ENCODE measurements at places on chromosomes 5 and 9.
A peak's percentile ranks its signal among the peaks of the same experiment; 100 is the strongest.

DNA sequence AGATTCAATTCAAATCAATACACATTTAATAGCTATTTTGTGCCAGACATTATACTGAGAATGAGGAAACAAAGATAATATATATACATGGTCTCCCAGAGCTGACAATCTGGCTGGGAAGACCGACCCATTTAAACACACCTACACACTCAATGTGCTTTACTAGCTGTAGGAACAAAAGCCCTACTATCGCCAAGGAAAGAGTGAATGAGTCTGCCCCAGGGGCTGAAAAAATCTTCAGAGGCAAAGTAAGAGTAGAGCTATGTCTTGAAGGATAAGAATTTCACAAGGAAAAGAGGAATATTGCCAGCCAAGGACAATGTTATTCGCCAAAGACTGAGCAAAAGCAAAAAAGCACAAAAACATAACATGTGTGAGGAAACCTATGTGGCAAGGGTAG lies 6.6 kb downstream of the PFDN1 start:
- no peak for DNase-seq

GRCh38 chr5:9787861-9788600 lies 157.9 kb upstream of the TAS2R1 start:
- peak; percentile 67 for DNase-seq

DNA sequence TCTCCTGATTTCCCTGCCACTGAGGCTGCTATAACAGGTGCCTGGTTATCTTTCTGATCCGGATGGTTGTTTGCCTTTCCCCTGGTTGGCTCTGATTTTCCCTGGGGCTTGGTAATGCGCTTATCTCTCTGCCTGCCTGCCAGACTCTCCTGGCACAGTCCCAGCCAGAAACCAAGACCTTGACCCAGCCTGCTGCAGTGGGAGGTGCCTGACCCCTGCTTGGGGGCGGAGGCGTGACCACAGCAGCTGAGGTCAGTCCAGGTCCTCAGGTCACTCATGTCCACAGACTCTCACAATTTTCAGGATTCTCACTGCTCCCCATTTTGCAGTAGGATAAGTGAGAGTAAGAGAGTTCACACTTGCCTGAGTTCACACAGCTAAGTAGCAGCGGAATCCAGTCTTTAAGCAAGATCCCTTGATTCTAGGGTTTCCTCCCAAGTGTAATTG lies 24.4 kb upstream of the SYNPO start:
- DNase-seq, result peak; percentile 83

DNA sequence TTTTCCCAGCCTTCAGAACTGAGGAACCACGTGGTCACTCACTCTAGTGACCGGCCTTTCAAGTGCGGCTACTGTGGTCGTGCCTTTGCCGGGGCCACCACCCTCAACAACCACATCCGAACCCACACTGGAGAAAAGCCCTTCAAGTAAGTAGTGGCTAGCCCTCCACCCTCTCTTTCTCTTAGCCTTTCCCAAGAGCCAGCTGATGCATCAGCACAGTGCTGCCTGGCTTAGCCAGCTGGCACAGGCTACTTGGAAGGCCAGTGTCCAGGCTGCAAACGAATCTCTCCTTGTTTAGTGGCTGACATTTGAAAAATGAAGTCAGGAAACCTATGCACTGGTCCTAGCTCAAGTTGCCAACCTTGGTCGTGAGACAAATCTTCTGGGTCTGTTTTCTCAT lies 91.1 kb downstream of the PRDM6 start:
- no peak for DNase-seq

- no peak for DNase-seq
These were observed 615.5 kb downstream of the RAB3C start for GRCh38 chr5:59198365-59198764.

- DNase-seq, result no peak
These were observed 250.8 kb upstream of the FBXL7 start for GRCh38 chr5:15249152-15249551.

- DNase-seq, result peak; percentile 25
These were observed 300.1 kb downstream of the ASTN2 start for GRCh38 chr9:117114768-117115167.

DNA sequence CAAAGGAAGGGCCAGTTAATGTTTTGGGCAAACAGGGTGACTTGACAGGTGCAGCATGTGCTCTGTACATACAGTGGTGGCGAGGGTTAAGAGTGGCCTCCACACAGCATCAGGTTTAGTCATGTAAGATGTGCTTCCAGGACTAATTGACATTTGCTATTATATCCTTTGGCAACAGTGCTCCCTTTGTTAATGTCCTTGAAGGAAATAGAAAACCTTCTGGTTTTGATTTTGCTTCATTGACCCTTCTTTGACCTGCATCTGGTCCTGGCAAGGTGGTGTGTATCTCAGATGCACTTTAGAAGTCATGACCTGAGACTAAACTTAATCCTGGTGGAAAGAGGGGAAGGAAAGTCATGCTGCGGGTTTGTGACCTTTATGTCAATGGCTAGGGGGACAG lies 440.0 kb downstream of the ENC1 start:
- peak; percentile 86 for DNase-seq

DNA sequence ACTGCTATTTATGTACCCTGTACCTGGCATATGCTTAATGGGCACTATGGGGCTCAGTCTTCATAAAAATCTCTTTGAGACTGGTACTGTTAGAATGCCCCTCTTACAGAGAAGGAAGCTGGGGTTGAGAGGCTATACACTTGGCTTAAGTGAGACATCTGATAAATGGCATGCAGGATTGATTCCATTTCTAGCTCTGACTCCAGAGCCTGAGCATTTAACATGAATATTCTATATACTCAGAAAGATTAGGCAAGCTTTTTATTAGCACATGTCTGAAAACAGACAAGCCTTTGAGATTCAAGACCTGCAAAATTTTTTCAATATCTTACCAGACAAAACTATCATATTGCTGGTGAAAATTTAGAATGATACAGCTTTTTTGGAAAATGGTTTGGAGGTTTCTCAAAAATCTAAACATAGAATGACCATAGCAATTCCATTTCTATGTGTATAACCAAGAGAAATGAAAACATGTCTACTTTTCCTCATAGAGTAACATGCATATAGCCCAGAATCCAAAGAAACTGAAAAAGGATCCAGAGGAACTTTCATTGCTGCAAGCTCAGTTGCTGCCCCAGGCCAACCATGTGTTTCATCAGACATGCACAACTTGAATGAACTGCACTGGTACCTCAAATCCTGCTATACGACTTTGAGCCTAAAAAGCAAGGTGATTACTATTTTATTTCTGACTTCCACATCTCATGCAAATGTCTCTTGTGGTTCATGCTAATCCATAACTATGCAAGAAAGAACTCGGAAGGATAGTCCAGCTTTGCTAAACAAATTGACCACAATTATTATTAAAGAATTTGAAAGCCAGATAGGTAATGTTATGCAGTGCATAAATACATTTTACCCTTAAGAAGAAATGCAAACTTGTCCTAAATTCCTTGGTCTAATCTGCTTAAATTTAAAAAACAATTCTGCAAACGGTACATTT lies 389.0 kb upstream of the GRIA1 start:
- DNase-seq, result no peak

GRCh38 chr9:93979721-93980120 lies 24.6 kb upstream of the BARX1 start:
- no peak for DNase-seq

DNA sequence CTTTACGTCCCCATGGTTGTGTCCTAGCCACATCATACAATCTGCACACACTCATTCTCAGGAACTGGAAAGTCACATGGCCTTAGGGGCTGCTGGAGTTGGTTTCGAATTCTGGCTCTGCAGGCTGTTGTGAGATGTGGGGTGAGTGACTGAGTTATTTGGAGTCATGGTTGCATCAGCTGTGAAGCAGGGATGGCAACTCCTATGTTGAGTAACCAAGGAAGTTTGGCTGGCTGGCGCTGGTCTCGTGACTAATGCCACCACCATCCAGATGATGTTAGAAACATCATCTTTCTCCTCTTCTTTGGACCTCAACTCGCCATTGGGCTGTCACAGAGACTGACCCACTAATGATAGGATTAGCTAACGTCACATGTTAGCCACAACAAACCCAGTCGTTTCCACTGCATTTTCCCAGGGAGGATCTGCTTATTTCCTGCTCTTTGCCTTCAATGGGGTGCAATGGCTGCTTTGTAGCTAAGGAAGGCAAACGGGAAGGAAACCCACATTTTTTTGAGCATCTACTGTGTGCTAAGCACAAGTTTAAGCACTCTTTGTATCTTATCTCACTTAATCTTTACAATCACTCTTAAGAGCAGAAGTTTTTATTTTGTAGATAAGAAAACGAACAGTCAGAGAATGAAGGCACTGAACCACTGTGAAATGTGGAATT lies 78.1 kb upstream of the UBTD2 start:
- DNase-seq, result no peak

- DNase-seq, result no peak
These were observed 86.3 kb downstream of the NLN start for GRCh38 chr5:65808251-65808741.

GRCh38 chr5:180865981-180866695 lies 5.1 kb upstream of the ZFP62 start:
- peak; percentile 9 for DNase-seq

- peak; percentile 73 for DNase-seq
These were observed 14.4 kb upstream of the SCGB3A1 start for GRCh38 chr5:180605554-180606214.

DNA sequence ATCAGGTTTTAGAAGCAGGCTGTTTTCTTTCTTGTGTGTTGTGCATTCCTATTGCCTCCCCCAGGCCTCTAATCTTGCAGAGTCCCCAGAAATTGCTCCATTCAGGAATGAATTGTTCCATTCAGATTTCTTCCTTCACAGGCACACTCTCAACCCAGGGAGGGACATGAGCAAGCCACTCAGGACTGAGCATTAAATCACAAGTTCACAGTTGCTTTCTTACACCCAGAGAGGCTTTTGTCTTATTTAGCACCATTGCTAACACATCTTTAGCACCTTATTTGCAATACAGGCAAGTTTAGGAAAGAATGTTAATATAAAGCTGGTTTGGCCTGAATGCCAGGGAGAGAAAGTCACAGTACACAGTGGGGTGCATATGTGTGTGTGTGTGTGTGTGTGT lies 221.4 kb downstream of the RAB3C start:
- no peak for DNase-seq

- DNase-seq, result no peak
These were observed 115.0 kb upstream of the CACNA1B start for GRCh38 chr9:137762414-137763061.

DNA sequence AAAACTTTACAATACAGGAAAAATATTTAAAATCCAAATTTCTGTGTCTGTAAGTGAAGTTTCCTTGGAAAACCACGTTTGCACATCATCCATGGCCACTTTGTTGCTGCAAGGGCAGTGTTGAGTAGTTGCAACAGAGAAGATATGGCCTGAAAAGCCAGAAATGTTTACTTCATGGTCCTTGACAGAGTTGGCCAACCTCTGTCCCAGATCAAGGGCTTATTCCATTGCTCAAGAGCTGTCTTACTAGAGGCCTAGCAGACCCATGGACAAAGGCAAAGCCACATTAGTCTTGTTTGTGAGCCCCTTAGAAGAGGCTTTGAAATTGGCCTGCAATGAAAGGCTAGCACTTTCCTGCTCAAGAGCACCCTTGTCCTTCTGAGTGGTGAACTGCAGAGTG lies 119.4 kb downstream of the GAS1 start:
- no peak for DNase-seq

DNA sequence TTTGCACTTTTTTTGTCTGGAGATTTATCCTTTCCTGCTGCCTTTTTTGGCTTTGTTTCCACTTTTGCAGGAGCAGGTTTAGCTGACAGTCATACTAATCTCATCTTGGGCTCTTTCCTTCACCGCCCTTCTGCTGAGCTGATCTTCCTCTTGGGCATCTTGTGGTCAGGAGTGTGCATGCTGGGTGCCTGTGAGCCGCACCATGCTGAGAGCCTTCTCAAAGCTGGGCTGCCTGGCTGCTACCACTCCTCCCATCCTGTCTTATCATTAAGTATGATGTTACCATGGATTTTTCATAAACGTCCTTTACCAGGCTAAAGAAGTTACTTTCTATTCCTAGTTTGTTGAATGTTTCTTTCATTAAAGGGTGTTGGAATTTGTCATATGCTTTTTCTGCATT lies 49.5 kb upstream of the MCCC2 start:
- no peak for DNase-seq

DNA sequence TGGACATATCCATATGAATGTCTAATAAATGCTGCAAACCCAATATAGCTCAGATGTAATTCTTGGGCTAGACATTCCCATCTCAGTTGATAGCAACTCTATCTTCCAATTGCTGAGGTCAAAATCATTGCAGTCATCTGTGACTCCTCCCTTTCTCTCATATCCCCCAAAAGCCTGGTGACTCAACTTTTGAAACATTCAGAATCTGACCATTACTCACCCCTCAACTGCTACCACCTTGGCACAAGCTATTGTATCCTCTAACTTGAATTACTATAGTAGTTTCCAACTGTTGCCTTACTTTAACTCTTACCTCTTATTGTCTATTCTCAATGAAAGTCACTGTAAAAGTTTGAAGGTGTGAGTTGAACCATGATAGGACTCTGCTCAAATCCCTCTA lies 600.1 kb upstream of the RGMB start:
- DNase-seq, result no peak

DNA sequence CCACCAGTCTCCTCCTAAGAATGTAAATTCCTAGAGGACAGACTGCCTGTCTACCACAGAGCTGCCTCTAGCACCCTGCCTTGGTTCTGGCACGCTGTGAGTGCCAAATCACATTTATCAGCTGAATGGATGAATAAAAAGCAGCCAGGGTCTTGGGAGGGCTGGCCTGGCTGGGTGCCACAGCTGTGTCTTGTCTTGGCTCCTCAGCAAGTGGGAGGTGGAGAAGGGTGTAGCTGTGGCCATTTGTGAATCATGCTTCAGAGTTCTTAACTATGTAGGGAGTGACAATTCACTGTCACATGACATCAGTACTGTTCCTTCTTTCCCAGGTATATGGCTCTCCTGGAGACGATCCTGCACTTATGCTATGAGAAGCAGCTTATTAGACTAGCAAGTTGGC lies 70.6 kb downstream of the DCP2 start:
- no peak for DNase-seq

- DNase-seq, result no peak
These were observed 1785.5 kb downstream of the EFNA5 start for GRCh38 chr5:105885266-105885665.

GRCh38 chr5:59487068-59487686 lies 406.3 kb downstream of the PDE4D start:
- no peak for DNase-seq

- DNase-seq, result peak; percentile 26
These were observed 199.4 kb downstream of the ESM1 start for GRCh38 chr5:54785729-54786591.

- no peak for DNase-seq
These were observed 75.7 kb downstream of the TMC1 start for GRCh38 chr9:72597181-72597517.

GRCh38 chr9:8845808-8846207 lies 1046.2 kb upstream of the DMAC1 start:
- peak; percentile 94 for DNase-seq
